ENCODE measurements at places on chromosomes 2 and 18.
A peak's percentile ranks its signal among the peaks of the same experiment; 100 is the strongest.

DNA sequence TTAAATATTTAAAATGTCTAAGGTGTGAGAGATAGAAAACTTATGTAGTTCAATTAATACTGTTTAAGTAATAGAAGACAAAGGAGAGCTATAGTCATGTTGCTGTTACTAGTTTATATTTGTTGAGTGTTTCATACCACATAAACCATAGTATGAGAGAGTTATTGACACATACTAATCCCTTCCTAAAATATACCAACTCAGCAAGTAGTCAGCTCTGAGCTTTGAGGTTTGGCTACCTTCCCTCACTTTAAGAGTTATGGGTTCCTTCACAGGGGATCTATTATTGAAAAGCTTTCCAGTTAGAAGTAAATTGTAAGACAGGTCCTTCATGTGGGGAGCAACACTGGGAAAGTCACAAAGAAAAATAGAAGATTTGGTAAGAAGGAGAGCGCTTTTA is 701.6 kb upstream of the ZEB2 start:
- DNase-seq, result no peak

- no peak for DNase-seq
Observed at GRCh38 chr18:6859676-6860422, 130.3 kb downstream of the ARHGAP28 start.

DNA sequence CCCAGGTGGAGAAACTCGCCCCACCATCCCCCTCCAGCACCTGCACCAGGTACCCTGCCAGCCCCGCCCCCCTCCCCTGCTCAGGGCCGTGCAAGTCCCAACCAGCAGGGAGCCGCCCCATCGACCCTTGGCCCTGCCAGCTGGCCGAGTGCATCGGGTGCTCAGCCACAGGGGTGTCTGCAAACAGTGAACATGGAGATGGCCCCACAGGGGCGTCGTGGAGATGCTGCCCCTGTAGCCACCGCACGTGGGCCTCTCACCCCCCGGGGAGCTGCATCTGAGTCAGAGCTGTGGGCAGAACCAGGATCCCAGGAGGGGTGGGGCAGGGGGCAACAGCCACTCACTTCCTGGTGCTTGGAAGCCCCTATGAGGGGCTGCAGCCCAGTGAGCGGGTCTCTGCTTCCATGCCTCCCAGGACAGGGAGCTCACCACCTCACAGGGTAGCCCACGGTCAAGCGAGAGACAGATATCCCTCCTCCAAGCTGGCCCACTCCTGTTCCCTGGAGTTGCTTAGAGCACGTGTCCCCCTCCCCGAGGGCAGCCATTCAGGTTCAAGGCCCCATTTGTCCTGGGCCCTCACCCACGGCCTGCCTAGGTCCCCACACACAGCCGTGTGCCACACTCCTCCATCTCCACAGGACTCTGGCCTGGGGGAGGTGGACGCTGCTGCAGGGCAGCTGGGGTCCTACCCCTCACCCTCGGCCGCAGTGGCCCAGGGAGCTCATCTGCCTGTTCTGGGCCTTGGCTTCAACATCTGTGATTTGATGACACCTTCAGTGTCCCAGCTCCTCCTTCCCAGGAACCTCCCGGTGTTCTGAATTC is 1.1 kb upstream of the MAB21L4 start:
- no peak for DNase-seq

DNA sequence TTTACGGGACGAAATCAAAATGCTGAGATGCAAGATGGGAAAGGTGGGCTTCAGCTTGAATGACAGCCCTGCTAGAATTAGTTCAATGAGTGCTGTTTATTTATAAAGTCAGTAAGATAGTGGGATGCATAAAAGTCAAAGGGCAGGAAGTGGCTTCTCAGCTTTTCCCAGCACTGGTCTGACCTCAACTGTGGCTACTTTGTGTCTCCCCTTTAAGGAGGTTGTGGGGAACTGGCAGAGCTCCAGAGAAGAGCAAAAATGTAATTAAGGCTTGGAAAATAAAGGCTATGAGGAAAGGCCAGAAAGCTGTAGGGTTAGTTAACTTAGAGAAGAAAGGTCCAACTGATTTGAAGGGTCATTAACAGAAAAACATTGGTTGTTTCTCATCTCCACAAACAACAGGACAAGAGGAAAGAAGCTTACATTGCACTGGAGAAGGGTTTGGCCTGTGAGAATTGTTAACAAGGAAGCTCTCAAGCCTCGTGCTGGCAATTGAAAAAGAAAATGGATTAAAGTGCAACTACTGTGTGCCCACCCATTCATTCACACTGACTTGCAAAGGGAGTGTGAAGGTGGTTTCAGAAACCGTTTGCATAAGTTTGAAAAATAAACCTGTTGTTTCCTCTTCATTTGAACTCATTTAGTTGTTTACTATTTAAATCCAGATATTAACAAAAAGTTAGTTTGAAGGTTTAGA is 68.8 kb upstream of the CD28 start:
- DNase-seq, result no peak

DNA sequence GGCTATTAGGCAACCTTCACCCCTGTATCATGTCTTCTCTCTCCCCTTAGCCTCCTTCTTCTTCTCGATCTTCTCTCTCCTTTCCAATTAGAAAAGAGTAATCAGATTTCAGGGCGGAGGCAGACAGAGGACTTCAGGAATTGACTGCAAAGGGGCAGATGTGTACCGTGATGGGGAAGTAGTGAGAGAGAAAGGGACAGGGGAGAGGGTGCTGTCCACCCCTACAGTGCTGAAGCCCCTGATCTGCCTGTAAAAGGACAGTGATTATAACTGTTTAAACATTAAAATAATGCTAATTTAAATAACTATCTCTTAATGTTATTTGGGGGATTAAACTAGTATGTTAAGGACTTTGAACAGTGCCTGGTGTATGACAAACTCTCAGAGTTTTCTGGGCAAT is 178.5 kb downstream of the ACTR3 start:
- peak; percentile 13 for DNase-seq

DNA sequence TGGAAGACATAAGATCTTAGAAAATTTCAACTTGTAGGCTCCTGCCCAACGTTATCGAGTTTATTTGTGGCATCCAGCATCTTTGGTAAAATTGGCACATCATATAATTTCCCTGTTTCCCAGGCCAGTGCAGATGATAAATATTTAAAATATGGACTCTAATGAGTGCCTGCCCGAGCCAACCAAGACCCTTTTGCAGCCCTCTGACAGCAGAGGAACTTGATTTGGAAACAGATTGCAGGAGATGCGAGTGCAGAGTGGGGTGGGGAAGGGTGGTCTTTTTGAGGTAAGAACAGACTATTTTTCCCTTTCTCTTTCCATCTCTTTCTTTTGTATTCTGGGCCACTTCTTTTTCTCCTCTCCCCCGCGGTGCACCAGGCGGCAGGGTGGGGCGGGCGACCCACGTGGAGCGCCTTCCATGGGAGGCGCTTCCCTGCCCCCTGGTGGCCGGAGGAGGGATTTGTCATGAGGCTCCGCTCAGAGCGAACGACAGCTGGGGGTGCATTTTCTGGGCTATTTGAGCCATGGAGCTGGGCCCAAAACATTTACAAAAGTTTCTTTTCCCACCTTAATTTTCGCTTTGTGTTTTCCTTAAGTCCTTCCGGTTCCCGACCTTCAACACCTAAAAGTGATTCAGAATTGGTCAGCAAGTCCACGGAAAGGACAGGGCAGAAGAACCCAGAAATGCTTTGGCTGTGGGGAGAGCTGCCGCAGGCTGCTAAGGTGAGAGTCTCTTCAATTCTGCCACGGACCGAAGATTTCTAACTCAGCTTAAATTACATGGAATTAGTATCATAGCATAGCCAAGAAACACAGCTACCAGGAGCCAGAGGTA is 32.7 kb downstream of the LPIN1 start:
- DNase-seq, result peak; percentile 61

DNA sequence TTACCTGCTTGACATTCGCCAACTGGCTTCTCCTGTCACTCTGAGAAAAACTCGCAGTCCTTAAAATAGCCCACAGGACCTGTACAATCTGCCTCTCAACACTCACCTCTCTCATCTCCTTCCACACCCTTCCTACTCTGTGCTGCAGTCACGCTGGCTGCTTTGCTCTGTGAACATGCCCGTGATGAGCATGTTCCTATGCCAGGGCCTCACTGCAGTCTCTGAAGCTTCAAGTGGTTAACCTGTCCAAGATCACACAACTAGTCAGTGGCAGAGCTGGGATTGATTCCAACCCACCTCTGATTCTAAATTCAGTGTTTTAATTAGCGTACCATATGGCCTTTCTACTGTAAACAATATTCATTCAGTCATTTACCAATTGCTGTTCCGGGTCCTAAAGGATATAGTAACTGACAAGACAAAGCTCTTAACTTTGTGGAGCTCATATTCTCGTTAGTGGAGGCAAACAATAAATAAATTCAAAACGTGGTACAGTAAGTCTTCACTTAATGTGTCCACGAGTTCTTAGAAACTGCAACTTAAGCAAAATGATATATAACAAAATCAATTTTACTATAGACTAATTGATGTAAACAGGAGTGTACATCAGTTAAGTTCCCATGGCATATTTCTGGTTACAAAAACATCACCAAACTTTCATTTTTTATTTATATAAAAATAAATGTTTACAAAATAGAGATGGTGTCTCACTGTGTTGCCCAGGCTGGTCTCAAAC is 38.9 kb upstream of the FBXO11 start:
- DNase-seq, result no peak

DNA sequence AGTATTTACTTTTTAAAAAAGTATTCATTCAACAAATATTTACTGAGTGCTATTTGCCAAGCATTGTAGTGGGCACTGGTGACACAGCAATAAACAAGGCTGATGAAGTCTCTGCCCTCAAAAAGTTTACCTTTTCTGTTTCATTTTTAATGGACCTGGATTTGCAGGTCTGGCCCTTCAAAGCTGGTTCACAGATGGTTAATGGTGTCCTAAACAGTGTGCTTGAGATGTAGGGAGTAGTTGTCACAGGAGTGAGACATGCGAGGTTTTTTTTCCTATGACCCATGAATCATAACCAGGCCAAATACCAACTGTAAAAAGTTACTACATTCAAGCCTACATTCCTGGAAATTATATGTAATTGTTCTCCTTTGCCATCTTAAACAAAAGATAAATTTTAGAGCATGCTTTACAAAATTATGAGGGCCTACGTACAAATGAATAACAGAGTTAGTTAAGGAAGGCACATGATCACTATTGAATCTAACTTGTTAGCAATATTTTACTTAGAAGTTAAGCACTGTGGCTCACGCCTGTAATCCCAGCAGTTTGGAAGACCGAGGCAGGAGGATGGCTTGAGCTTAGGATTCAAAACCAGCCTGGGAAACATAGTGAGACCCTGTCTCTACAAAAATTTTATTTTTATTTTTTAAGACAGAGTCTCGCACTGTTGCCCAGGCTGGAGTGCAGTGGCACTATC is 223.9 kb downstream of the MBD5 start:
- no peak for DNase-seq

GRCh38 chr2:37919631-37920032 is 5.5 kb upstream of the RMDN2 start:
- no peak for DNase-seq

DNA sequence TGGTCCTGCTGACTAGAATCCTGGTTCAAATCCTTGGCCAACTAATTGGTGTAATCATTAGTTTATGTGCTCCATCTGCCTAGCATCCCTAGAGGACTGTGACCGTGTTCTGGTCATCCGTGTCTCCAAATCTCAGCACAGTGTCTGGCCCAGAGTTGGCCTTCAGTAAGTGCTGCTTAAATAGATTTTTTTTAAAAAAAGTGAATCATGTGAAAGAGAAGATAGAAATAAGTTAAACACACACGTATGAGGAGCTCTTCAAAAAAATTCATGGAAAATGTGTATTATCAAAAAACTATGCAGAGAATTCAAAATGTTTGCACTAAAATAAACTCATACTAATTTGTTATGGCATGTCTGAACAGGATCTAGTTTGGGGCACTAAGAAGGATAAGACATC is 129.3 kb upstream of the TLK1 start:
- no peak for DNase-seq

DNA sequence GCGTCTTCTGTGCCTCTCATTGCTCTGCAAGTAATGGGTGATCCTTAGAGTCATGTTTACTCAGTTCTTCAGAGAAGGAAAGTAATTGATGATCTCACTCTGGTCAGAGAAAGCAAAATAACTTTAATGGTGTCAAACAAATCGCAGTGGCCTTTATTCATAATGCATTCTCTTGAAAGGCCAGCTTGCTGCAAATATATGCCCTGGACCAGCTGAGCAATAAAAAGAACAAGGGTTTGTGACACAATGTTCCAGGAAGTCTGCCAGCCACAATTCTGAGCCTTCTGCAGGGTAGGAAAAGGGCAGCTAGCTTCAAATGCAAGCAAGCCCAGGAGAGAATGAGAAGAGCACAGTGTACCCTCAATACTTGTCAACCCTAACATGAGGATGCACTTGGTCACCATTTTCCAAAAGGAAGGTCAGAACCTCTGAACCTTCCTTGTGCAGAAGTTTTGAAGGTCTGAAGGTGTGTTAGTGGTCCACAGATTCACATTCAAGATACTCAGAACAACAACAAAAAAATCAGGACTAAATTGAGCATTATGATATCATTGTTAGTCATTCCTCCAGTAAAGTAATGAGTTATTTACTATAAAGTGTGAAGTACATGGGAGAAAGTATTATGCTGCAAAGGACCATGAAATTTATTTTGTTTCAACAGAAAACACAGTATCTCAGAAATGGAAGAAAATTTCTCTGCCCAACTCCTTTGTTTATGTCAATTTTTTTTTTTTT is 355.6 kb downstream of the PAX3 start:
- no peak for DNase-seq

DNA sequence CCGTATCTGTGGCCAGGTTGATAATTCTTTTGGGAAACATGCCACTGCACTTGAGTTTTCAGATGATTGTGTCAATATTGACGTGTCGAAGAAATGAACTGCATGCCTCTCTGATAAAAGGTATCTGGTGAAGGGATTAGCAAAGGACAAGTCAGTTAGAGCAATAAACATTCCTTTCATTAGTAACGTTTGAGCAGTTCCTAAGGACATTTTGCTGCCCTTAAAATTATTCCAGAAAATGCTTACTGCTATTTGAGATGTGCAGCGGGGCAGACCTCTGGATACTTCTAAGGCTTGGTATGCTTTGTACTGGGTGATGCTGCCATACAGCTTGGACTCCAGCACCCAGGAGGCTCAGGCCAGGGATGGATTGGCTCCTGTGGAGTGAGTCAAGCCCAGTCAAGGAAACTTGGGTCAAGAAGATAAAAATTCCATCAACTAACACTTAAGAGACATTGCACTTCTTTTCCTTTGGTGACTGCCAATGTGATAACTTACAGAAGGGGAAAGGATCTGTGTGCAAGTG is 166.7 kb downstream of the FHOD3 start:
- DNase-seq, result no peak

- no peak for DNase-seq
Observed at GRCh38 chr2:183487326-183487725, 363.1 kb downstream of the NUP35 start.

- DNase-seq, result no peak
Observed at GRCh38 chr18:44033144-44033701, 647.5 kb upstream of the SETBP1 start.

All from NT2/D1 (cell line).